HL-60 (cell line): ENCODE measurements at places on chromosomes 5 and 9.

DNA sequence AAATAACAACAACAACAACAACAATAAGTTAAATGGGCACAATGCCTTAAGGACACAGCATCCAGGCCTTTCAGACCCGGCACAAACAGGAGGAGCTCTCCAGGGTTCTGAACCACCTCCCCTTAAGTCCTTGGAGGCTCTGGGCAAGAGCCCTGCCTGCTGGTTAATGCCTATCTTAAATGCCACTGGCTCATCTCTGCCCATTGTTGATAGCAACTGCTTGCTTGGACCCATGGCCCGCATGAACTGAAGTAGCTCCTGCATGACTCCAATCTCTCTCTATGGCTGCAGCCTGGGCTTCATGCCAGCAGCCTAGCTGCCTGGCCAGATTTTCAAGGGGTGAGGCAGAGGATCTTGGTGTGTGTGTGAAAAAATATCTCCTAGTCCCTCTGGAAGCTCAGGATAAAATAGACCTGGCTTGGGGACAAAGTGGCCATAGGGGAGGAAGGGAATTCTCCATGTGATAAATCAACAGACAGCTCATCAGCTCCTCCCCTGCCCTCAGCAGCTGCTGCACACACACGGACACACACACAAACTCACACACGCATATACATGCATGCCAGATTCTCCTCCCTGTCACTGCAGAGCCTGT is 27.4 kb downstream of the FAM219A start:
- DNase-seq = peak; percentile 22

GRCh38 chr5:110099572-110099971 is 409.8 kb downstream of the MAN2A1 start:
- no peak for DNase-seq

DNA sequence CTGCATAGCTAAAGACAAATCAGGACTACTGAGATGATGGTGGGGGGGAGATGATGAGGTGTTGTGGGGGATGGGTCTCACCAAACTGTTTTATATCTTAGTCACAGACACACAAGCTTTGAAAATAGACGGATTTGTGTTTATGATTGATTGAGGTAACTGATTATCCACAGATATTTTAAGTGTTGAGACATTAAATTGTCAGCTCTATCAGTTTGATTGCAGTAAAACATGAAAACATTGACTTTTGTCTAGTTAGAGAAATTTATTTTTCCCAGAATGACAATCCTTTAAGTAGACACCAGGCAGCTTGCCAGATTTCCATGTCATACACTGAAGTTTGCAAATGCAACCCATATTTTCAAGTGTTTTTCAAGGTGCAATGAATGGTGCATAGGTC is 149.8 kb downstream of the NR2F1-AS1 start:
- DNase-seq = no peak

DNA sequence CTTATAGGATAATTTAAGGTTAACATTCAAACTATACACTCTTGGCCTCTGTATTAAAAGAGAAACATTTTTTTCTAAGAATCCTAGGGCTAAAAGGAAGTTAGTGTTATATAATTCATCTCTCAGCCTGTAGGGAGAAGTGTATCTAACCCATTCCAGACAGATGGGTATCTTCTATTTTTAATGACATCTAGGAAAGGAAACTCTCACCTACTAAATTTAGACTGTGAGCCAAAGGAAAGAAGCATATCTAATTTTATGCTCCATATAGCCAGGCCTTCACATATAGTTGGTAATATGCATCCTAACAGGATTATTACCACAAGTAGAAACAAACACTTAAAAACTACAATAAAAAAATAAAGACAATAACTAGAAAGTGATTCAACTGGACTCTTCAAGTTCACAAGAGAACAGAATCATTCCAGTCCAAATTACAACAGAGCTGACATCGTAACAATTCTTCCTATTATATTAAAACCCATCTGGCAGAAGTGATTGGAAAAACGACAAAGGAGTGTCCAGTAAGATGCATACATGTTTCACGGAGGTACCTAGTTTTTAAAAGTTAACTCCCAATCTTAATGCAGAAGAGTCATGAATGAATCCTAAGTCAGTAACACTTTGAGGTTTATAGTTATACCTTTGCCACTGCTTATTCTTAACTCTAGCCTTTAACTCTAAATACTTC is 39.4 kb downstream of the SCAI start:
- DNase-seq = no peak

DNA sequence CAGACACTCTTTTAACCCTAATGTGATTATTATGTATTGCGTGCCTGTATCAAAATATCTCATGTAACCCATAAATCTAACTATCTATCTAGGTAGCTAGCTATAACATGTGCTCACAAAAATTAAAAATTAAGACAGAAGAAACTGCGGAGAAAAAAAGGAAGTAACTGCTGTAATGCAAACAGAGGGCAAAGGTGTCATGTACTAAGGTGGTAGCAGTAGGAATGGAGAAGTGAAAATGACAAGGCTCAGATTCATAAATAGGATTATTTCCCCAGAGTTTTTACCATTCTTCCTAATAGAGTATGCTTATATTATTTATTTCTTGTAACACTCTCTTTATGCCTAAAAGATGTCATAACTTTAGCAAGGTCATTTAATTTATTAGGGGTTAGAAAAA is 1527.5 kb upstream of the C9orf72 start:
- DNase-seq = no peak
